ENCODE measurements at places on chromosomes 2 and 18. TPM values are rescaled to one million over a fixed set of nuclear protein-coding genes. Genes with fewer than 3 reads are reported as not detected.

GRCh38 chr2:216018709-216019108 is 5.4 kb upstream of the MREG start:
- H3K4me1 ChIP-seq = peaks cover 28% of the 10 kb centered on the region
- DNase-seq = no peak
- H3K36me3 ChIP-seq = no peaks in the 10 kb centered on the region
- H3K4me3 ChIP-seq = no peak overlapping the region

- H3K4me3 ChIP-seq = no peak overlapping the region
- no peak for DNase-seq
- H3K4me1 ChIP-seq = no peaks in the 10 kb centered on the region
- H3K27me3 ChIP-seq = no peaks in the 10 kb centered on the region
- H3K27ac ChIP-seq = no peak overlapping the region
Measured at GRCh38 chr2:189854187-189854586, 69.9 kb downstream of the PMS1 start.

Gene MC2R
- total RNA-seq = not detected

- no peaks in the 10 kb centered on the region for H3K27me3 ChIP-seq
- no peak overlapping the region for H3K27ac ChIP-seq
- H3K4me1 ChIP-seq = no peaks in the 10 kb centered on the region
- DNase-seq = no peak
- no peak overlapping the region for H3K4me3 ChIP-seq
Measured at GRCh38 chr2:170689481-170689880, 25.7 kb upstream of the SP5 start.

GRCh38 chr2:144801325-144801724 is 281.4 kb upstream of the ZEB2 start:
- H3K4me3 ChIP-seq = no peak overlapping the region
- no peak for DNase-seq
- H3K27me3 ChIP-seq = no peaks in the 10 kb centered on the region

DNA sequence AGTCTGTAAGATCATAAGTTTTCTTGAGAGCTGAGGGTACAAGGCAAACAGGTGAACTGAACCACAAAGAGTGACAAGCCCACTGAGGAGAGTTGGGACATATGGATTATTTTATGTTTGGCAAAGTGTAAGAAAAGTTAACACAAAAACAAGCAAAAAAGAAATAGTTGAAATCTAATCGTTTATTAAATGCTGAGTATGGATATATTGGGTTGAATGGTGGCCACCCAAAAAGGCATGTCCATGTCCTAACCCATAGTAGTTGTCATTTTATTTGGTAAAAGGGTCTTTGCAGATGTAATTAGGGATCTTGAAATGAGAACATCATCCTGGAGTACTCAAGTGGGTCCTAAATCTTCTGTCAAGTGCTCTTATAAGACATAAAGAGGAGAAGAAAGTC is 24.9 kb upstream of the TWIST2 start:
- H3K27me3 ChIP-seq = peaks cover 6% of the 10 kb centered on the region
- no peak overlapping the region for H3K27ac ChIP-seq
- no peaks in the 10 kb centered on the region for H3K4me1 ChIP-seq
- no peaks in the 10 kb centered on the region for H3K36me3 ChIP-seq
- no peak for DNase-seq
- H3K4me3 ChIP-seq = no peak overlapping the region

Gene INSIG2
- total RNA-seq = 29.5 TPM

- H3K4me1 ChIP-seq = no peaks in the 10 kb centered on the region
- H3K4me3 ChIP-seq = no peak overlapping the region
- no peaks in the 10 kb centered on the region for H3K27me3 ChIP-seq
- no peak overlapping the region for H3K27ac ChIP-seq
- H3K36me3 ChIP-seq = no peaks in the 10 kb centered on the region
Measured at GRCh38 chr2:176614049-176614448, 344.8 kb downstream of the MTX2 start.

GRCh38 chr2:120888851-120889250 is 153.2 kb downstream of the GLI2 start:
- H3K27ac ChIP-seq = no peak overlapping the region
- no peaks in the 10 kb centered on the region for H3K36me3 ChIP-seq
- H3K4me3 ChIP-seq = no peak overlapping the region
- H3K27me3 ChIP-seq = no peaks in the 10 kb centered on the region

- no peak overlapping the region for H3K4me3 ChIP-seq
- no peak overlapping the region for H3K27ac ChIP-seq
- H3K4me1 ChIP-seq = no peaks in the 10 kb centered on the region
- DNase-seq = no peak
Measured at GRCh38 chr2:189933911-189934399, 128.6 kb downstream of the MSTN start.

Gene TUBB8B
- total RNA-seq = 0.49 TPM

Gene FBXO36
- 1.5 TPM for total RNA-seq

DNA sequence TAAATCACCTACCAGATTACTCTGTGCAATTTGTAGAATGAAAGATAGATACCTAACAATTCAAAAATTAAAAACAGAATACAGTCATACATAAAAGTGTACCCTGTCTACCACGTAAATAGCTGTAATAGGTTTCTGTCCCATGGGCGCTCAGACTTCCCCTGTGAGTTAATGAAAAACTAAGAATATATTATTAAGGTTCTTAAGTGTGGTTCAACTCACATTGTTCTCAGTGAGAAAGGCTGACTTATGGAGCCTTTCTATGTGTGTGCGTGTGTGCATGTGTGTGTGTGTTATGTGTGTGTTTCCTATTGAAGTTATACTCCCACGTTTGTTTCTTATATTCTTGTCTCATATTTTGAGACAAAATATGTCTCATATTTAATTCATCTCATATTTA is 114.6 kb upstream of the CD302 start:
- H3K4me3 ChIP-seq = no peak overlapping the region
- DNase-seq = no peak
- no peaks in the 10 kb centered on the region for H3K27me3 ChIP-seq
- H3K27ac ChIP-seq = no peak overlapping the region

DNA sequence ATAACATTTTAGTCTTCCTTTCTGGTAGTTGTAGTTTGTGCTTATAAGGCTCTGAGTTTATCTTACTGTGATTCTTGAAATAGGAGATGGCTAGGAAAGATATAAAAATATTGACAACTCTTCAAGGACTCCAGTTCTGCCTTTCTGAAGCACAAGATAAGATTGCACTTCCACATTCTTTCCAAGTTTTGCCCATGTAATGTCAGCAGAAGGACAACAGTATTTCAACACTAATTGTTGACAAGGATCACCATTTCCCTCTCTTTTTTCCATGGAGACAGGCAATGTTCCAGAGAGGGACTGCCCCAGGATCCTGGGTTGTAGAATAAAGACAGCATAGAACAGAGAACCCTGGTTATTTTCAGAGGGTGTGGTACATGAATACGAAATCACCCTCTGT is 279.1 kb upstream of the CNTNAP5 start:
- H3K27ac ChIP-seq = no peak overlapping the region
- H3K4me1 ChIP-seq = no peaks in the 10 kb centered on the region
- H3K4me3 ChIP-seq = no peak overlapping the region
- no peak for DNase-seq

DNA sequence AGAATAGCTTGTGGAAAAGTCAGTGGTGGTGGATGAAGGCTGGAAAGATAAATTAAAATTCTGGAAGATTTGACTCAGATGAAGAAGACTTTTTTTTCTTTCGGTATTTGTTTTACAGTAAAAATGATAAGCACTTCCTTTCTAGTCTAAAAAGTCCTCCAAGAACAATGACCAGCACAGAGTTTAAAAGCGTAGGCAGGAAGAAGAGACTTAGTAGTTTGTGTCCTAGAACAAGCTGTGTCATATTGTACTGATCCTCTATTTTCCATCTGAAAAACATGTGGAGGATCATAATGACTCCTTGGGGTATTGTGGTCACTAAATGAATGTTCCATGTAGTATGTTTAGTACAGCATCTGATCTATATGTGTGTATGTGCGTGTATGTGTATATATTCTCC is 132.4 kb upstream of the FSHR start:
- H3K4me1 ChIP-seq = no peaks in the 10 kb centered on the region
- no peak overlapping the region for H3K27ac ChIP-seq
- no peak overlapping the region for H3K4me3 ChIP-seq
- H3K27me3 ChIP-seq = no peaks in the 10 kb centered on the region
- no peaks in the 10 kb centered on the region for H3K36me3 ChIP-seq

- no peak for DNase-seq
- no peak overlapping the region for H3K27ac ChIP-seq
- H3K36me3 ChIP-seq = no peaks in the 10 kb centered on the region
- no peak overlapping the region for H3K4me3 ChIP-seq
- H3K27me3 ChIP-seq = no peaks in the 10 kb centered on the region
- H3K4me1 ChIP-seq = no peaks in the 10 kb centered on the region
Measured at GRCh38 chr2:128577141-128577930, 258.7 kb upstream of the HS6ST1 start.

DNA sequence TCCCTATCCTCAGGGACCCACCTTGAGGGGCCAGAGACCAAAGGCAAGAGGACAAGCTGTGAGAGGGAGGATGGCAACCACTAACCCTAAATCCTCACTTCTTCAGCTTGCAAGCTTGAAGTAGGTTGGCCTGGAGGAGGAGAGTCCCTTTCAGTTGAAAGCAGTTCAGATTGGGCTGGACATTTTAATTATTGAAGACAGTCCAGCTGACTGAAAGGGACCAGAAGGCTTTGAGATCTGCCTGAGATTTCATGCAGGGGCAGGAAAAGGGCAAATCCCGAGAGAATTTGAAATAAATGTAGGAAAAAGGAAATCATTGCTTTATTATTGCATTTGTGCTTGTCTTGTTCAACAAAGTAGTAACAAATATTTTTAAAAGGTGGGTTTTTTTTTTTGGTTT is 118.9 kb upstream of the STON1 start:
- H3K4me3 ChIP-seq = no peak overlapping the region
- no peak overlapping the region for H3K27ac ChIP-seq
- H3K4me1 ChIP-seq = peaks cover 14% of the 10 kb centered on the region
- DNase-seq = no peak

DNA sequence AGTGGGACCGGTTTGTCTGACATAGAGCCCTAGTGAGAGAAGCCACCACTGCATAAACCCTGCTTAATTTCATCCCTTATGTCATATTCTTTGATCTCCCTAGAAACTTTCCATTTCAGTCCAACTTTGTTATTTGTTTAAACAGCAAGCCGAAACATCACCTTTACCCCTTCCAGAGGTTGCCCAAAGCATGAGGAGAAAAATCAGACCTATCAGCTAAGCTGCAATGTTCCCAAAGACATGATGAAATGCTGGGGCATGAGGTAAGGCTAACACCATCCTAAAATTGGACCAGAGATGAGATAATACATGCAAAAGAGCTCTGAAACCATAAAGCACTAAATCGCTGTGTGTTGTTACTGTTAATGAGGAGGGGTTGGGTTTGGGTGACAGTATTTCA is 447.9 kb upstream of the ACVR2A start:
- no peaks in the 10 kb centered on the region for H3K4me1 ChIP-seq
- no peaks in the 10 kb centered on the region for H3K36me3 ChIP-seq
- no peak overlapping the region for H3K4me3 ChIP-seq
- H3K27me3 ChIP-seq = no peaks in the 10 kb centered on the region
- no peak for DNase-seq
- no peak overlapping the region for H3K27ac ChIP-seq

All from B cell (primary cell).